CD8-positive, alpha-beta memory T cell (primary cell): ENCODE measurements at places on chromosomes 4 and X.

DNA sequence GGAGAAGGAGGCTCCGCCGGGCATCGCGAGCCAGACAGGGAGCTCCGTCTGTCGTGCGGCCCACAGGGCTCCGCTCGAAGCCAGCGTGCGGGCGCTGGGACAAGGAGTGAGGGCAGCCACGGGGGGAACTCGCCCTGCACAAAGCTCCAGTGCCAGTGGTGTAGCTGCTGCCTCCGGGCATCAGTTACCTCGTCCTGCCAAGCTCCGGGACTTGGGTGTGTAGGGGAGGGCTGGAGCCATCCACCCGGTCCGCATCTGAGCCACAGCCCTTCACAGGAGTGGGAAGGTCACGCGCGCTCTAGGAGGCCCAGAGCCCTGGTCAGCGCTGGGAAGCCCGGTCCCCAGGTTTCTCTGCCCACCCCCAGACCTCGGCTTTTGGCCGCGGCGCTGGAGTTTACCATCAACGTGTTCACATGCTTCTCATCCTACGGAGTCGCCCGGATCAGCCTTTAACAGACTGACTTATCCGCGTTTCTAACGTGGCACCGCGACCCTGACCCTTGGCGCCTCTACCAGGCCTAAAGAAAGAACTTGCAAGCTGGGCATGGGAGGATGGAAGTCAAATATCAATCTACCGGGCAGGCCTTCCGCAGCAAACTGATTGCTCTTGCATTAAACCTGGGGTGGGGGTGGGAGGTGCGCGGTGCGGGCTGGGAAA is 8.4 kb upstream of the PRDM8 start:
- H3K36me3 ChIP-seq = no peaks in the 10 kb centered on the region
- peaks cover 14% of the 10 kb centered on the region for H3K4me1 ChIP-seq
- no peaks in the 10 kb centered on the region for H3K27me3 ChIP-seq
- H3K4me3 ChIP-seq = no peak overlapping the region

GRCh38 chr4:128841402-128841801 is 31.9 kb downstream of the JADE1 start:
- H3K4me3 ChIP-seq = no peak overlapping the region
- H3K36me3 ChIP-seq = peaks cover 21% of the 10 kb centered on the region
- H3K27ac ChIP-seq = no peak overlapping the region
- H3K27me3 ChIP-seq = no peaks in the 10 kb centered on the region
- H3K4me1 ChIP-seq = peaks cover 15% of the 10 kb centered on the region
- no peak for DNase-seq

DNA sequence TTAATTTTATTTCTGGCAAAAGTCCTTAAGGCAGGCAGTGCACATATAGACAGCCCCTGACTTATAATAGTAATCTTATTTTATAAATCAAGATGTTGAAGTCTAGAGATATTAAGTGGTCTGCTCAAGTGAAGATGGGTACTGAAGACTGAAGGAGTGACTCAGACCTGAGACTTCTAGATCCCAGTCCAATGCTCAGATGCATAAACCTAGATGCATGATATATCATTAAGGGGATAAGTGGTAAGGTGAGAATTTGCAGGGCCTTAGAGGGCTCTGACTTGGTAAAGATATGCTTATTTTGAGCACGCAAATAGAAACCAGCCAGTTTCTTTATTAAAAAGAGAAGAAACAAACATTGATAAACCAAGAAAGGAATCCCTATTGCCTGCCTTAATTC is 42.9 kb downstream of the SLC9A7 start:
- H3K4me3 ChIP-seq = no peak overlapping the region
- DNase-seq = no peak
- no peaks in the 10 kb centered on the region for H3K27me3 ChIP-seq
- H3K4me1 ChIP-seq = no peaks in the 10 kb centered on the region
- H3K36me3 ChIP-seq = no peaks in the 10 kb centered on the region

GRCh38 chr4:119679251-119679650 is 50.6 kb upstream of the PDE5A start:
- H3K4me3 ChIP-seq = no peak overlapping the region
- no peak for DNase-seq
- no peaks in the 10 kb centered on the region for H3K36me3 ChIP-seq
- no peak overlapping the region for H3K27ac ChIP-seq
- no peaks in the 10 kb centered on the region for H3K4me1 ChIP-seq
- no peaks in the 10 kb centered on the region for H3K27me3 ChIP-seq

GRCh38 chr4:11106190-11106589 is 322.5 kb downstream of the HS3ST1 start:
- DNase-seq = no peak
- H3K36me3 ChIP-seq = no peaks in the 10 kb centered on the region
- no peaks in the 10 kb centered on the region for H3K27me3 ChIP-seq
- no peaks in the 10 kb centered on the region for H3K4me1 ChIP-seq
- H3K4me3 ChIP-seq = no peak overlapping the region

DNA sequence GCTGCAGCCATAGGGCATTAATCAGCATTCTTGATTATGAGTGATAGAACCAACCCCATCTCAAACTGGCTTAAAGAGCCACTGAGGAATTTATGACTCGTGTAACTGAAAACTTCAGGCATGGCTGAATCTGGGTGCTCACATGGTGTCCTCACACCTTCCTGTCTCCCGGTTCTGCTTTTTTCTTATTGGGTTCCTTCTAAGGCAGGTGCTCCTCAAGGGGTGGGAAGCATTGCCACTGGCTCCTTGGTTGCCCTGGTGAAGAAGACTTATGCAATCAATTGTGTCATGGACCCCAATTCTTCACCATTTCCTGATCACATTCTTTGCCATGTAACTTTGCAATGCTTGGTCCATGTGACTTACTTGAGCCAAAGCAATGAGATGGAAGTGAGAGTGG is 4.3 kb upstream of the ZCCHC4 start:
- no peak overlapping the region for H3K27ac ChIP-seq
- no peaks in the 10 kb centered on the region for H3K27me3 ChIP-seq
- no peak for DNase-seq
